ENCODE measurements at places on chromosomes 11 and 22. TPM values are rescaled to one million over a fixed set of nuclear protein-coding genes. Genes with fewer than 3 reads are reported as not detected.

GRCh38 chr11:62393061-62393611 is 25.7 kb upstream of the SCGB1A1 start:
- peak; percentile 17 for DNase-seq

DNA sequence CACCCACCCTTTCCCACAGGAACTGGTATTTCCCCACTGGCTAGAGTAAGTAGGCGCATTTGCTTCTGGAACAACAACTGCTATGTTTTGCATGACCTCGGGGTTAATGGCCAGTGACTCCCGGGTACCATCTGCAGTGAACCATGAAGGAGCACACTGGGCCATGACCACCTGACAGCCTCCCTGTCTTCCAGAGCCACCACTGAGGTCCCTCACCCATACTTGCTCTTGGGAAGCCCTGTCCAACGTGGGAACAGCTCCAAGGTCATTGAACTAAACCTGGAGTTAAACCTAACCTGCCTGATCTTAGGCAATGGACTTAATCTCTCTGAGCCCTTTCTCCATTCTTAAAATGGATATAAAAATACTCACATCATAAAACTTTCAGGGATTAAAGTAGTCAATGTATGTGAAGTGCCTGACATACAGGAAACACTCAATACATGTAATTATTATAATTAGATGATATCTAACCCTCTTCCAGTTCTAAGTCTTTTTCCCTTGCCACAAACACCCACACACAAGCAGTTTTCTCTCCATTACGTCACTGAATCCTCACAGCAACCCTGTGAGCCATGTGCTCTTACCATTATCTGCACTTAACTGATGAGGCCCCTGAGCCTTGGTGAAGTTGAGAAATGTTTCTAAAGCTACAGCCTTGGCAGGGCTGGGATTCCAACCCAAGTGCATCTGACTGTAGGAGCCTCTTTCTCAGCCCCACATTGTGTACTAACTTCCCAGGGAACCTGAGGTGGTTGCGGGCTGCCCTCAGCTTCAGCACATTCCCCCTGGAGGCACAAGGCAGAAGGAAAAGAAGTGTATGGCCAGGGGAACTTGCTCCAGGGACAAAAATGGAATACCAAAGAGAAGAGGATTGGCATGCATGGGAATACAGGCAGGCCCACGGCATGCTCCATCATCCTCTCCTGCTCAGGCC is 74.5 kb upstream of the NCAM1 start:
- no peak for DNase-seq

Gene MMP27
- not detected for total RNA-seq

DNA sequence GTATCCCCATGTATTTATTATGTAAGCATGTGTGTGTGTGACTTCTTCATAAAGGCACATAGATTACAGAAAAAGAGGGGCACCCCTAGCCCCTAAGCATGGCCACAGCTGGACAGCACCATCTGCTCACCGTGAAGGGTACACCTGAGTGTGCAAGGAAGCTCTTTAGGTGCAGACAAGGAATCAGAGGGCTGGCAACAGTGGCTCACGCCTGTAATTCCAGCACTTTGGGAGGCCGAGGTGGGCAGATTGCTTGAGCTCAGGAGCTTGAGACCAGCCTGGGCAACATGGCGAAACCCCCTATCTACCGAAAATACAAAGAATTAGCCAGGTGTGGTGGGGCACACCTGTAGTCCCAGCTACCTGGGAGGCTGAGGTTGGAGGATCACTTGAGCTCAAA is 56.3 kb downstream of the DGCR2 start:
- DNase-seq: no peak

Gene GGTLC2
- total RNA-seq: not detected

Gene CATSPERZ
- total RNA-seq: 0.29 TPM

GRCh38 chr22:25656724-25657123 is 85.3 kb upstream of the MYO18B start:
- DNase-seq: no peak

DNA sequence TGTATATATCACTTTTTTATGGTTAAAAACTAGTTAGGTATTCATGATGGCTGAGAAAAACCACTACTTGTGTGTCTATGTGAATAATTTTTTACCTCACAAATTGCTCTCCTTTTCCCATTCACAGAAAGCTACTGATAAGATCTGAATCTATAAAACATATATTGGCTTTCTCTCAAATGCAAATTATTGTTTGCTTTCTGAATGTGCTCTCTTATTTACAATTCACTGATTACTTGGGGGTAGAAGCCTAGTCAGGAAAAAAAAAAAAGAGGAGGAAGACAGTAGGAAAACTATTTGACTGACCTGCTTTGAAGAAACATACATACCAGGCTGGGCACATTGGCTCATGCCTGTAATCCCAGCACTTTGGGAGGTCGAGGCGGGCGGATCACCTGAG is 20.5 kb downstream of the PGM2L1 start:
- no peak for DNase-seq

- peak; percentile 21 for DNase-seq
Measured at GRCh38 chr22:46293577-46294260, 3.0 kb upstream of the GTSE1 start.

DNA sequence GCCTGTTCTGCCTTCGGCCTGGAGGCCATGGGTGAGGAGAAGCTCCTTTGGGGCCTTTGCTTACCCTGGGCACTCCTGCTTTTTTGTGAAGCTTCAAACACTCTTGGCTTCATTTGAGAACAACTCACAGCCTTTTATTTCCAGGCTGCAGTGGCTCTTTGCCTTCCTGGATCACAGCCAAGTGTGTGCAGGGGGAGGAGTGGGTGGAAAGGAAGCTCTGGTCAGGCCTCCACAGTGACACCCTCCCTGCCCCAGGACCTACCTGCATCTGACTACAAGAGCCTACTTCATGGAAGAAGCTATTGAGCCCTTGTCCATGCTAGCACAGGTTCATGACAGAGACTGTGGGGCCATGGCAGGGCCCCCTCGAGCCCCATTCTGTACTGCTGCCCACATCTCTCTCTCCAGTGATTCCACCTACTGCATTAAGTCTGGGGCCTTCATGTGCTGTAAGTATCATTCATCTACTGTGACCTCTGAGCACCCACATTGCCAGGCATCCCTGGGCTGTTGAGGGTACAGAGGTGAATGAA is 52.3 kb downstream of the GAB4 start:
- DNase-seq: no peak

Gene MRGPRF
- 0.38 TPM for total RNA-seq

DNA sequence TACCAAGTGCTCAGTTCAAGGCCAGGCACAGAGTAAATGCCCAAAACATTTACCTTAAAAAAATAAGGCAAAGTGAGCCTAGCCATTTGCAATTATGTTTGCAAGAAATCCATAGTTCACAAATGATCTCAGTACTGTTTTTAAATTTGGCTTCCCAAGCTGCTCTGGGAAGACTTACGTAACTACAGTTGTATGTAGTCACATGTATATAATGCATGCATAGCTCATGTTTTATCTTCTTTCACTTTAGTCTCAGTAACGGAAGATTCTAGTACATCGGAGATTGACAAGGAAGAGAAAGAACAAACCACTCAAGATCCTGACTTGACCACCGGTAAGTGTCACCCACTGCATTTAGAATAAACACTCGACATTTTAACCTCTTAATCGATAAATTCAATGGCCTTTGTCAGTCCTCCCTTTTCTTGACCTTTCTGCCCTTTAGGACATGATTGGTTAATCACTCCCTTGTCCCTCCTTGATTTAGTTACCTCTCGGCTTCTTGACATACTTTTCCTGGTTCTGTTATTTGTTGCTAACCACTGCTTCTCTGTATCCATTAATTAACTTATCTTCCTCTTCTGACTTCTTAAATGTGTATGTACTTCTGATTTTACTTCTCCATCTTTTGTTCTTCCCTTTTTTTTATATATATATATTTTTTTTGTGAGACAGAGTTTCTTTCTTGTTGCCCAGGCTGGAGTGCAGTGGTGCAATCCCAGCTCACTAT is 18.0 kb upstream of the JHY start:
- no peak for DNase-seq

Gene OR4A16
- total RNA-seq: not detected

DNA sequence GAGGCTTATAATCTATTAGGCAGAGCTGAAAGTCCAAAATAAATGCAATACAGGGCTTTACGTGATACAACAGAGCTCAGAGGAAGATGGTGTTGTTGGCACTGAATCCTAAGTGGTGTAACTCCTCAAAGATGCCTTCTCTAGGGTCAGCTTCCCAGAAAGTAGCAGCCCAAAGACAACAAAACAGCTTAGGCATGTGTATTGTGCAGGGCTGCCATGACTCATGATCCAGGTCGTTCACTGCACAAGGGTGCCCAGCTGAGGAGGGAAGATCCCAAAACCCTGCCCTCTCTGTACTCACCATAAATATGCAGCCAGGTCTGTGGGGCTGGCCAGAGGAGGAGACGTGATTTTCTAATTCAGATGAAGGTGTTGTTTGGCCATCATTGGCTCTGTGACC is 59.4 kb upstream of the NNMT start:
- peak; percentile 74 for DNase-seq

DNA sequence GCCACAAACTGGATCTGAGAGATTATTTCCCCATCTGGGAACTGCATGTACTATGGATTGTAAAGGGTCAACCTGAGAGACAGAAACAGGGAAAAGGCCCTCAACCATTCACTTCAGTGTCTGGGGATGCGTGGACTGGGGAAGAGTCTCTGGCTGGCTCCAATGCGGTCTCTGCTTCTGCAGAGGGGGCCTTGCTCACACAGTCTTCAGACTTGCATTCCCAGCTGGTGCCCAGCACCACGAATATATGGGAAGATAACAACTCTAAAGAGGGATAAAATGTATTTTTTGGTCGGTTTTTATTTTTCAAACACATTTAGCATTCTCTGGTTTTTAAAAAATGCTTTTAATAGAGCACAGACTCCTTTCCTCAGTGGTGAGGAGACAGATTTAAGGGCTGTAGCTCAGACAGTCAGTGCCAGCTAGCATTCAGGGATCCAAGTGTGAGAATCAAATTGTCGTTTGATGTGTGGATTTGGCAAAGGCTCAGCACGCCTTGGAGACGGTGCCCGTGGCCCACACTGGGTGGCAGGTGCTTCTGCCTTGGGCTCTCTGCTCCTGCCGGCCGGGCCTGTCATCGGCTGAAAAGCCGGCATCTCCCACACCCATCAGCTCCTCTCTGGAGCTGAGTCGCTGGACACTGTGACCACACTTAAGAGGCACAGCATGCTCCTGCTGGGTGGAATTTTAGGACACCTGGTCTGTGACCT is 8.0 kb upstream of the EFCAB6 start:
- no peak for DNase-seq

DNA sequence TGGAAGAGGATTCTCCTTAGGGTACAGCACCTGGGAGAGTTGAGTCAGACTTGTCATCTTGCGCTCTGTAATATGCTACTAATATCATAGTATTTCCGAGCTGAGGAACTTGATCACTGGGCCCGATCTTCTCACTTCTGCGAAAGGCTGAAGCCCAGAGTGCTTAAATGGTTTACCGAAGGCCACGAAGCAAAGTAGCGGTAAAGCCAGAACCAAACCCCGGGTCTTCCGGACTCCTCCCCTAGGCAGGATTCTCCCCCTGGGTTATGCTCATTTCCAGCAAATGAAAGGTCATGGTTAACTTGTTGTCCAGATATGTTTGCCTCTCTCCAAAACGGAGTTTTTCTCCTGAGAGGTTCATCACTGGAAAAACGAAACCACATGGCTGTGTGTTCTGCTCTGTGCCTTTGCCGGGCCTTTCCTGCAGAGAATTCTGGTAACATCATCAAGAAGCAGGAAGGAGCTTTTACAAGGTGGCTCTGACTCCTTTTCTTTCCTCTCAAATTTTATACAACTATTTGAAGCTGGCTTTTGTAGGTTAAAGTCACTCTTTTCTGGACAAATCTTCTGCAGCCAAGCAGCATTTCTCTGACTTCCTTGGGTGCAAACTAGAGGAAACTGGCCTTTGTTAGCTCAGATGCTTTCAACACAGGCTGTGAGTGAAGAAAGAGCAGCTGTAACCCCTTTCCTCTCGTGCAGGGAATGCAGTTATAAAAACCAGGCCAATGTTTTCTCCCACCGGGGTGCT is 35.5 kb downstream of the UBASH3B start:
- DNase-seq: peak; percentile 73

- DNase-seq: no peak
Measured at GRCh38 chr11:46599340-46600193, 5.7 kb upstream of the AMBRA1 start.

DNA sequence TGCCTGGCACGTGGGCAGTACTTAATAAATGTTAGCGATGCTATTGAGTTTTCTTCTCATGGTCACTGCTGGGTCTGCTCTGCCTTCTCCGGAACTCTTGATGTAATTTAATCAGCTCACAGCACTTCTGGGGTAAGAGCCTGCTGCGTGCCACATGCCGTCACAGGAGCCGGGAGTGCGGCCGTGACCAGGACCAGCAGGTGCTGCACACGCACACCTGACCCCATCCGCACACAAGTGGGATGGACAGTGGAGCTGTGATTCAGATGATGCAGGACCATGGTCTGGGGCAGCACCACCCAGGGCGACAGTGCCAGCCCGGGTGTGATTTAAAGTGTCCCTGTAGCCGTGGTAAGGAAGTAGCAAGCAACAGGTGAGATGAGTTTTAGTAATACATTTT is 61.2 kb downstream of the TBC1D22A start:
- DNase-seq: no peak

- peak; percentile 97 for DNase-seq
Measured at GRCh38 chr22:29842740-29843139, 4.7 kb upstream of the ASCC2 start.

DNA sequence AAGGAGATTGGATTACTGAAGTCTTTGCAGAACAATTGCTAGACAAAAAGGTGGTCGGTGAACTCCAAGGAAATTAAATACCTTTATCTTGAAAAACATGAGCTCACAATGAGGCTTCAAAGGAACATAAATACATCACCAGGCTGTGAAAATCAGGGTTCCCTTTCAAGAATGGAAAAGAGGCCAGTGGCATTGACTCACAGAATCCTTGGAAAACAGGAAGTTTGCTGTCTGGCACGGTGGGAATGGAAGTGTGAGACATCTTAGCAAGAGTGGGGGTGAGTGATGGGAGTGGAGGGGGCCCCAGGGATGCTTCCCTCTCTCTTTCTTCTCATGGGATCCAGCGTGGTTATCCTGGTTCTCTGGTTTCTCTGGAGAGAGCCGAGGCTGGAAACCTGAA is 48.9 kb upstream of the TBCEL start:
- DNase-seq: peak; percentile 27

DNA sequence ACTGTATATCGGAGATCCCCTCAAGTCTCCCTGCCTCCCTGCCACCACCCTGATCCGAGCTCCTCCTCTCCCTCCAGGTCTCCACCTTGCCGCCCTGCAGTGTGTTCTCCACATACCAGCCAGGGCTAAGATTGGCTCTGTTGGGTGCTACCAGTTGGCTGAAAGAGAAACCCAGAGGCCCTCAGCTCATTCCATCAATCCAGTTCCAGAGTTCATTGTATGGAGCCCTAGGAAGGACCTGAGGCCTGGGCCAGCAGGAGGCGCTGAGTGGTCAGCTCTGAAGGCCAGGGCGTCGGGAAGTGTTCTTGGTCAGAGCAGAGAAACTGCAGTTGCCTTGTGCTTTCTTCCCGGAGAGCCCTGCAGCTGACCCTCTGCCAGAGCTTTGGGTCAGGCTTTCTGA is 2.2 kb upstream of the TOP3B start:
- peak; percentile 26 for DNase-seq

Gene MMP1
- total RNA-seq: not detected
